ENCODE measurements at places on chromosomes 1 and 21.

DNA sequence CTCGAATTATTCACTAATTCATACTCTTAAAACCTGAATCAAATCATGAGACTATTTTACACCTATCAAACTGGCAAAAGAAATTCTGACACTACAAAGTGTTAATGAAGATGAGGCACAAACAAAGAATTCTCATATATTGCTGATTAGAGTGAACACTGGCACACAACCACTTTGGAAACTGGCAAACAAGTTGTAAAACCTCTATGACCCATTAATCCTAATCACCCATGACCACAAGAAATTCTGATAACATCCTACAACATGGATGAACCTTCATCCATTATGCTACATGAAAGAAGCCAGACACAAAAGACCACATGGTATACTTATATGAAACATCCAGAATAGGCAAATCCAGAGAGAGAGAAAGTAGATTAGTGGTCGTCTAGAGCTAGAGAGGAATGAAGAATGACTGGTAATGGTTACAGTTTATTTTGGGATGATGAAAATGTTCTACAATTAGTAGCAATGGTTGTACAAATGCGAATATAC is 8.5 kb downstream of the GPBP1L1 start:
- DNase-seq, result no peak

GRCh38 chr1:227333423-227333822 is 15.1 kb upstream of the CDC42BPA start:
- no peak for DNase-seq

DNA sequence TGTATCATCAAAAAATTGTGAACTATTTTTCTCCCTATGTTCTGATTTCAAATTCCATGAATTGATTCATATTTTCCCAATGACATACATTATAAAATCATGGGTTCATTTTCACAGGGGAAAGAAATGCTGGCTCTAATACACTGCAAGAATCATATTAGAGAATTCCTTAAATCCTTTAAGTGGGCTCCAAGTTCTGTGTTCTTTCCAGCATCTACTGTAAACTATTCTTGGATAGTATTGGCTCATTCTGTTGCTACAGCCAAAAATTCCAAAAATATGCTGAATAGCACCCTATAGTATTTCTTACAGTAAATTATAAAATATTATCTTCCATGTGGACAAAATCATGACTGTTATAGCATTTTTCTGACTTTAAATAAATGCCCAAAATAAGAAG is 19.0 kb upstream of the C1orf105 start:
- no peak for DNase-seq

- DNase-seq, result no peak
Measured at GRCh38 chr21:34892209-34892608, 156.9 kb downstream of the RUNX1 start.
